ENCODE measurements at places on chromosomes 3 and 15.

DNA sequence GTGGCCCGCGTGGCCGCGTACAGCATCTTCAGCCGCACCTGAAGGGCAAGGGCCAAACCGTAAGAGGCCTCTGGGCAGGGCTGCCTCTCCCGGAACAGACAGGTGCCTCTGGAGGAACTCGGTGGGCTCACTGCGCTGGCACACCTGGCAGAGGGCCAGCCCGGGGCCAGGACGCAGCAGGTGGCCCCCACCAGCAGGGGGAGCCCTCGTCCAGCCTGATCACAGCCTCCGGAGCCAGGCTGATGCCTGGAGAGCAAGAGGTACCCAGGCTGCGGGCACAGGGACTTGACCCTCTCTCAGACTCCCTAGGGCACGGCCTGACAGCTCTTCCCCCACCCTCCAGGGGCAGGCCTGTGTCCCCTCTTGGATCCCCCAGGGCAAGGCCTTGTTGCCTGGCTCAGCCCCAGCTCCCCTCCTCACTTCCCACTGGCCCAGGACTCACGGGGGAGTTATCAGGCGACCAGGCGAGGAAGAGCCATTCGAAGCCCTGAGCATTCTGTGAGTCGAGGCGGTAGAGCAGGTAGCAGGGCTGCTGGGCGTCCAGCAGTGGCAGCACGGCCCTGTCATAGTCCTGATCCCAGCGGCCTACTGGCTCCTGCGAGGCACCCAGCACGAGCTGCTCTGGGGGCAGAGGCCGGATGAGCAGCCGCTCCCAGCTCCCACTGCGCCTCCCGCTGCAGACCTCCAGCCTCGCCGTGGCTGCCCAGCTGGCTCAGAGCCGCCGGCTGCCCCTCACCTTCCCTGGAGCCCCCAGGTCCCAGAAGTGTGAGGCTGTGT lies 6.2 kb upstream of the TLR9 start:
- DNase-seq = no peak

GRCh38 chr15:52496776-52497470 lies 31.8 kb downstream of the MYO5A start:
- no peak for DNase-seq

GRCh38 chr3:46389306-46389705 lies 17.6 kb downstream of the CCR5AS start:
- no peak for DNase-seq

- no peak for DNase-seq
These were observed 480.5 kb upstream of the ARRDC4 start for GRCh38 chr15:97479957-97480356.

DNA sequence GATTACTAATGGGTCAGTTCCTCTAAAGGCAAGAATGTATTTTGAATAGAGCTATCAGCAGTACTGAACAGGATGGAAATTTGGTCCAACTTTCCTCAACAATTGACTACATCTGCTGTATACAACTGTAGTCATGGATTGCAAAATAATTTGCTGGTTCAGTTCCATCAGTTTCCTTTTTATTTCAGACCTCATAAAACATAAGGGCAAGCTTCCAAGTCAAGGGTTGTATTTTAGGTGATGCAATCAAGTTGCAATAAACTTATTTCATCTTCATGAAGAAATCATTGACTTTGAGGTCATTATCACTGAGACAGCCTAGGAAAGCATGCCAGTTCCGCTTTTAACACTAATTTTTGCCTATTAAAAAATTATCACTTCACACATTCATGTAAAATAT lies 90.4 kb upstream of the TSEN2 start:
- no peak for DNase-seq

DNA sequence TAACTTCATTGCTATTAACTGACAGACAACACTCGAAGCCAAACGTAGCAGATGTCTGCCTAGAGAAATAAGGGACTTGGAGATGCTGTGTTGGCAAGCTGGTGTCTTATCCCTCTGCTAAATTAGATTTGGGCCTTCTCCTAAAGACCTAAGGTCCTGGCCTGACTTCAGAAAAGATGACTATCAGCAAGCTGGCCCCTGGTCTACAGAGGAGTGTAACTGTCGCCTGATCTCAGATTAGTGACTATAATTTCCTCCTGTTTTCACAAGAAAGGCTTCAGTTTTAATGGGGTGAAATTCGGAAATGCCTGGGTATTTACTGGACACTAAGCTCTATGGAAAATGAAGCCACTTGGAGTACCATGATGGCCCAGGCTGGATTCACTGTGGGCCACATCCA lies 53.1 kb upstream of the SLC7A14 start:
- DNase-seq = no peak

GRCh38 chr3:40417845-40418543 lies 31.0 kb downstream of the ENTPD3 start:
- no peak for DNase-seq

GRCh38 chr3:38022301-38022700 lies 7.1 kb downstream of the PLCD1 start:
- DNase-seq = no peak

GRCh38 chr3:10253731-10254130 lies 5.5 kb downstream of the TATDN2 start:
- DNase-seq = no peak

DNA sequence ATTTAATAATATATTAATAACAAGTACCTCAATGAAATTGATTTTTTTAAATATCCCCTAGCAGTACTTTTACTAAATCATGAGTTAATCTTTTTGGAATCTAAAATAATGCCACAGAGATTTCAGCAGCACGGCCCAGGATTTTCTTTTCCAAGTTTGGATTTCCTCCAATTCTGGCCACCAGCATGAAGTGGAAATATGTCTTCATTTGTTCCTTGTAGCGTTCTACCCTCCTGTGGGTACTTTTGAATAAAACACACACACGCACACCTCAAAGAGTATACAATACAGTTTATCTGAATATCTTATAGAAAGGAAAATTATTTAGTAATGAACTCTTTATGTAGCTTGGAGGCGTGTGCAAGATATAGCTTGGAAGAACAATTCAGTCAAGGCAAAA lies 125.1 kb upstream of the STT3B start:
- no peak for DNase-seq

DNA sequence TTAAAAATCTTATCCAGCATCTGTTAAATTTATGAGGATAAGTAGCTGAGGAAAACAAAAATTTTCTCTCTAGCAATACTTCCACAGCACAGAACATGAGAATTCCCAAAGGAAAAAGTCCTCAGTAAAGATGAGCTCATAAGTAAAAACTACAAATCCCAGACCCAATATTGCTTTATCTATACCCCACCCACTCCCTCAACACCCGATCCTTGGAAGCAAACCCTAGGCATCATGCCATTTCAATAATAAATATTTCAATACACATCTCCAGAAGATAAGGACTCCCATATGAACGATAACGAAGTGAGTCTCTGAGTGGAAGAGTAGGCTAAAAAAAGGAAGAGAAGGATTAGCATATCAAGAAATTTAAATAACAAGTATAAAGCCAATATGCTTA lies 8.3 kb upstream of the PRR20G start:
- DNase-seq = no peak

- no peak for DNase-seq
These were observed 8.5 kb downstream of the TNK2 start for GRCh38 chr3:195899701-195900435.

DNA sequence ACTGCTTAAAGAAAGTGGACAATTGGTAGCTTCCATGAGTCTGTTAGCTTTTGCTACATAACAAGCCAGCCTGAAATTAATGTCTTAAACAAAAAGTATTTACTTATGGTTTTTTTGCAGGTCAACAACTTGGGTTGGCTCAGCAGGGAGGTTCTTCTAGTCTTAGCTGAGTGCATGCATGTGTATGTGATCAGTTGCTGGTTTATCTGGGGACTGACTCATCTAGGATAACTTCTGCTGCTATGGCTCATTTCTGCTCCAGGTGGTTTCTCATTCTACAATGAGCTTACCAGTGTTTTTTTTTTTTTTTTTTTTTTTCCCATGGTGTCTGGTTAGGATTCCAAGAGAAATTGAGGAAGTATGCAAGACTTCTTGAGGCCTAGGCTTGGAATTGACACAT lies 244.7 kb downstream of the NSUN3 start:
- no peak for DNase-seq

DNA sequence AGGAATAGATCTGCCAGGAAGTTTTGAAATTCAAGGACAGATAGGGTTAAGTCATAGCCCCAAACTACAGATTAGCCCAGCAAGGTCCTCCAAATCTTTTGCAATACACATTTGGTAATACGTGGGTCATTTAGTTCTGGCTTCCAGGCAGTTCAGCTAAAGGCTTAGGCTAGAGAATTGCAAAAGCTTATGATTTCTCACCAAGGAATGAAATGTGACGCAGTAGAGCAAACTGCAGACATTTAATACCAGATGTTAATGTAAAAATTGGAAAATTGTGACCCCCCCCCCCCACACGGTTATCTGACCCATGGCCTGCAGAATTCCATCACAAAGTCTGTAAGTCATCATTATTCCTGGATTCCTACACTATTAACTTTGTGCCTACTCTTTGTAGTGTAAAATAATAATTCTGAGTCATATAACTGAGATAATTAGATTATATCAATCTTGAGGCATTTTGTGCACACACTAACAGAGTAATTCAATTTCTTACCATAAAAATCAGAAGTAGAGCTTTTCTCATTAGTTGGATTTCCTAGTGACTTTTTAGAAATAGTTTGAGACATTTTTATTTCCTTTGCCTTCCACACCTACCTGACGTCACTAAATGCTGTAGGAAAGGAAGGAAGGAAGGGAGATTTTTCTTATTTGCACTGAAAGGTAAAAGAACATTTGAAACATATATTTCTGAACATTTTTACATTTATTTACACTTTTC lies 235.2 kb downstream of the DTWD1 start:
- DNase-seq = no peak

GRCh38 chr3:120764206-120764605 lies 21.7 kb downstream of the GTF2E1 start:
- no peak for DNase-seq

DNA sequence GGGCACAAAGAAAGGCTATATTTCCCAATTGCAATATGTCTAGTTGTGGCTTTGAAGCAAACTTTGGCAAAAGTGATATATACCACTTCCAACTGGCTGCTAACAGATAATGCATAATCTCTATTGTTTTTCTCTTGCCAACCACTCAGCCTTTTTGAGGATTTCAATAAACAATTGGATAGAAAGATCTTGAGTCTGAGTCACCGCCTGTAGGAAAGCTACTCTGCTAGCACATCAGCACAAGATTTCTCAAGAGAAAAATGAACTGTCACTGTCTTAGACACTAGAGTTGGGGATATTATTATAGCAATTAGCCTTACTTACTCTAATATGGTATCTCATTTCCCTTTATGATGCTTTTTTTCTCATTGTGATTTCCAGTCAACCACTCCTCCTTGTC lies 119.7 kb downstream of the SST start:
- no peak for DNase-seq

- no peak for DNase-seq
These were observed 21.4 kb upstream of the ESYT3 start for GRCh38 chr3:138412821-138413551.

DNA sequence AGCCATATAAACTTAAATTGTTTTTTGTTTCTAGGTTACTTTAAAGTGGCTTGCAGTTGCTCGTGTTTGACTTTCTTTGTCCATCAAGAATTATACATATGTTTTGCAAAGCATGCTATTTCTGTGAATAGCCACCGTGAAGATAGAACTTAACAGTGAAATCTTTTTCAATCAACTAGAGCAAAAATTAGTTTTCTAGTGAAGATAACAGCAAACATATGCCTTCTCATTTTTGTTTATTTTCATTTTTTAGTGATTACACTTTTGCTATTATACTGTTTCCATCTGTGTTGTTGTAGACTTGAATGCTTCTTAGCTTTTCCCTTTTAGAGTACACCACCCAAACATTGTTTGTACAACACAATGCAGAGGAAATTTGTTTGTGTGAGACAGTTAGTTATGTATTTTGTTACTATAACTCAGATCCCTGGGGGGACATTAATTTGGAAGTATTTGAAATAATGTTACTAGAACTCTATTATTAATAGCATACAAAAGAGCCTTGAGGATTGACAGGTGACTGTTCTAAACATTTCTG lies 62.8 kb downstream of the CRYBG3 start:
- no peak for DNase-seq

DNA sequence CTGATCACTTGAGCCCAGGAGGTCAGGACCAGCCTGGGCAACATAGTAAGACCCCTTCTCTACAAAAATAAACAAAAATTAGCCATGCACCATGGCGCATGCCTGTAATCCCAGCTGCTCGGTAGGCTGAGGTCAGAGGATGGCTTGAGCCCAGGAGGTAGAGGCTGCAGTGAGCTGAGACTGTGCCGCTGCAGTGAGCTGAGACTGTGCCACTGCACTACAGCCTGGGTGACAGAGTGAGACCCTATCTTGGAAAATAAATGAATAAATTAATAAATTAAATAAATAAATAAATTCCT lies 10.8 kb downstream of the SHISA5 start:
- no peak for DNase-seq

- no peak for DNase-seq
These were observed 1014.0 kb downstream of the SI start for GRCh38 chr3:164064298-164064697.

DNA sequence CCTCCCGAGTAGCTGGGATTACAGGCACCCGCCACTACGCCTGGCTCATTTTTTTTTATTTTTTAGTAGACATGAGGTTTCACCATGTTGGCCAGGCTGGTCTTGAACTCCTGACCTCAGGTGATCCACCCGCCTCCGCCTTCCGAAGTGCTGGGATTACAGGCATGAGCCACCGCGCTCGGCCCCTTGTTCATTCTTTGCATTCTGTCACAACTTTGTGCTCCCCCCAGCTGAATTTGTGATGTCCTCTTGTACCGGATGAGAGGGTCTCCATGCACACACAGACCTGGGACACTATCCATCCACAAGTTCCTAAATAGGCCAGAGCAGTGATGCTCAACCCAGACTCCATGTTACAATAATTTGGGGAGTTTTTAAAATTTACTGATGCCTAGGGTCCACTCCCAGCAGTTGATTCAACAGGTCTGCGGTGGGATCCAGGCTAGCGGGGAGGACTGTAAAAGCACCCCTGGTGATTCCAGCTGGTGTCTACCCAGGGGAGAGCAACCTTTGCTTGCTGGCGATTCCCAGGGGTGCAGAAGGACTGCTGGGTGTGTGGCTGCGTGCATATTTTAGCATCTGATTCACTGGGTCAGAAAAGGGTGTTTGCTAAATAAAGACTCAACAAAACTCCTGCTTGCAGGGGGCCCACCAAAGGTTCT lies 1.0 kb downstream of the RASSF1 start:
- DNase-seq = no peak

- no peak for DNase-seq
These were observed 59.0 kb upstream of the GSK3B start for GRCh38 chr3:120153294-120153693.

GRCh38 chr3:159882790-159883779 lies 105.5 kb upstream of the IL12A start:
- no peak for DNase-seq

All from left forelimb (tissue), 1 donor.